ENCODE measurements at places on chromosomes 12 and 14. TPM values are rescaled to one million over a fixed set of nuclear protein-coding genes. Genes with fewer than 3 reads are reported as not detected.

B4GALNT1 gene
- total RNA-seq, result 19.7 TPM

VPS29 gene
- total RNA-seq, result 95.9 TPM

BHLHE41 gene
- 15.3 TPM for total RNA-seq

ANO4 gene
- total RNA-seq, result 47.1 TPM

MRPS35 gene
- total RNA-seq, result 64.8 TPM

WIF1 gene
- total RNA-seq, result 23.9 TPM

PPHLN1 gene
- total RNA-seq, result 53.9 TPM

LTB4R2 gene
- 1.4 TPM for total RNA-seq

ACOT4 gene
- 1.5 TPM for total RNA-seq

ARL6IP4 gene
- 44.3 TPM for total RNA-seq

BIN2 gene
- 7.2 TPM for total RNA-seq

C12orf50 gene
- total RNA-seq, result not detected

IQSEC3 gene
- 13.6 TPM for total RNA-seq

TEX22 gene
- 0.20 TPM for total RNA-seq

PDE3A gene
- total RNA-seq, result 16.1 TPM

AJUBA gene
- total RNA-seq, result 27.7 TPM

C14orf180 gene
- total RNA-seq, result 0.10 TPM

KSR2 gene
- 10.0 TPM for total RNA-seq

RNFT2 gene
- total RNA-seq, result 47.2 TPM

KCNA5 gene
- total RNA-seq, result 9.2 TPM

ARF3 gene
- 74.6 TPM for total RNA-seq

AHNAK2 gene
- total RNA-seq, result 102 TPM

MMP19 gene
- total RNA-seq, result 0.20 TPM

KRT78 gene
- total RNA-seq, result 0.11 TPM

PLEKHH1 gene
- total RNA-seq, result 20.7 TPM

GNG2 gene
- total RNA-seq, result 102 TPM

Data from spinal cord (tissue), 10 donors.